Right renal pelvis (tissue), 4 donors: ENCODE measurements at places on chromosomes 4 and X. TPM values are rescaled to one million over a fixed set of nuclear protein-coding genes. Genes with fewer than 3 reads are reported as not detected.

GRCh38 chrX:133475521-133475920 is 60.2 kb upstream of the GPC4 start:
- DNase-seq: peak; percentile 12

Gene ARHGAP6
- 15.4 TPM for polyA plus RNA-seq

Gene NUP62CL
- polyA plus RNA-seq: 10.8 TPM

DNA sequence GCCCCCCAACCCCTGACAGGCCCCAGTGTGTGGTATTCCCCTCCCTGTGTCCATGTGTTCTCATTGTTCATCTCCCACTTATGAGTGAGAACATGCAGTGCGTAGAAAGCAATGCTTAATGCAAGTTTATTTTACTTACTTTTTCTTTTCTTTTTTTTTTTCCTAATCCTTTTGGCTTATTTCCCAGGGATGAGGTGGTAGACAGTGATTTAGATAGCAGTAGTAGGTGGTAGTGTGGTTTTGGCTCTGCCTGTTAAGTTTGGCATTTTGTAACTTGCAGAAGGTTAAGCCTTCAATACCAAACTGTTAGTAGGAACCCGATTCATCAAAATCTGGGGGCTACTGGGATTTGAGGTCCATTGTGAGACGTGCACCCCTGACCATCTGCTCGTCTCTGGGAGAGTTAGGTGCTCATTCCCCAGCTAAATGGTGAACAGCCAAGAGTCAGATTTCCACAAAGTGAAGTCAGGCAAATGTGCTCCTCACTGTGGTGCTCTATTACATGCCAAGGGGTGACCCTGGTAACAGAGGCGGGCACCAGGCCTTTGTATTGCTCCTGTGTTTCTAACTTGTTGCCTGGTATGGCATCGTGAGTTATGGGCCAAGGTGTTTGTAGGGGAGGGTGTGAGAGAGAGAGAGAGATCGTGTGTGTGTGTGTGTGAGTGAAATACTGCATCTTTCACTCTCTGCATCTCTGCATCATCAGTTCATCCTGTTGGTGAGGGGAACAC is 70.3 kb downstream of the PHOX2B start:
- no peak for DNase-seq

DNA sequence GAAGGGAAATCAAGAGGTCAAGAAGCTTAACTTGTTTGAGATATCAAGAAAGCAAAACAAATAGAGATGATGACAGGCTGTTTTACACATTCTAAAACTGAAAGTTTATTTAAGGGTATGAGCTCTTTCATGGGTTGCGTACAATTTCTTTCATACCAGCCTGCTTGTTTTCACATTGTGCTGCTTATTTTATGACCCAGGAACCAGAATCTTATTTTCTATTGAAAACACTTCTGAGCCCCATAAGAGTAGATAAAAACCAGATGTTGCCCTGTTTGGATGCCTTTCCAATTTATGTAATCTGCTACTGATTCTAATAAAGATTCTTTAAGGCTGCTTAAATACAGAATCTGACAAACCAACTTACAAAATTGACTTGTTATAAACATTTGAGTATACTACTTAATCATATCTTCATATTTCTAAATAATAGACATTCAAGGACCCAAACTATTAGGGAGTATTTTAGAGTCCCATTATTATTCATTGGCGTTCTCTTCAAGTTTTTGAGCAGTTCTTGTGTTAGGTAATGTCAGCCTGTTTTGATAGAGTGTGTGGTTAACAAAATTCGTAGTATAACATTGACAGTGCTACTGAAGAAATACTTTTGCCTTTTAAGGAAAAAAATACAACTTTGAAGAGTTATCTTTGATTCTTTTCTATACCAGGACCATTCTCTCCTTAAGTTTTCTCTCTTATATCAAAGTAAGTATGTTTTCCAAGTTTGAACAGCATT is 74.4 kb downstream of the PDLIM5 start:
- no peak for DNase-seq

Gene CYBB
- 11.8 TPM for polyA plus RNA-seq

Gene GAB1
- polyA plus RNA-seq: 44.8 TPM

DNA sequence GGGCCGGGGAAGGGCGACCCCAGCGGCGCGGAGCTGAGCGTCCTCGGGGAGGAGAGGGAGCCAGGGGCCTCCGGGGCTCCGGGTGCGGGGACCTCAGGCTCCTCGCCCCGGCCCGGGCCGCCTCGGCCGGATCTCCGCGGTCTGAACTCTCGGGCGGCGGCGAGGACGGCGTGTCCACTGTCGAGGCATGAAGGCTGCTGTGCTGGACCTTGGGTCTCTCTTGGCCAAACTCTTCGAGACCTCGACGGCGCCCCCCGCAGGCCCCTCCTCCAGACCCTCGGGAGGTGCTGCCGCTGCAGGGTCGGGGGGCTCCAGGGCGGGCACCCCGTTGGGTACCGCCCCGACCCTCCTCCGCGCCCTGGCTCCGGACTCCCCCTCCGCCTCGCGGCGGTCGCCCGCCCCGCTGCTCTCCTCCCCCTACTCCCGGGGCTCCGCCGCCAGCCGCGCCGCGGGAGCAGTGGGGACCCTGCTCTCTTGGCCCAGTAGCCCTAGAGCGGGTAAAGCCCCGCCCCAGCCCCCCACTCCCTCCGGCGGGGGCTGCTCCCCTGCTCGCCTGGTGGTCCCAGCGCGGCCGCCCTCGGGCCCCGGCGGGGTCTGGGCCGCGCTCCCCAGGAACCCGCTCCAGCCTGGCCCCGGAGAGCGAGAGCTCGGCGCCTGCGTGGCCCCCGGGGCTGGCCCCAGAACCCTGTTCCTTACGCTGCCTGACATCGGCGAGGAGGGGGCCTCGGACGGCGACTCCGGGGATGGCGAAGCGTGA is 564 bp downstream of the FAM149A start:
- no peak for DNase-seq

GRCh38 chr4:150852216-150852615 is 162.9 kb downstream of the LRBA start:
- no peak for DNase-seq

Gene LRRC66
- polyA plus RNA-seq: 0.49 TPM

DNA sequence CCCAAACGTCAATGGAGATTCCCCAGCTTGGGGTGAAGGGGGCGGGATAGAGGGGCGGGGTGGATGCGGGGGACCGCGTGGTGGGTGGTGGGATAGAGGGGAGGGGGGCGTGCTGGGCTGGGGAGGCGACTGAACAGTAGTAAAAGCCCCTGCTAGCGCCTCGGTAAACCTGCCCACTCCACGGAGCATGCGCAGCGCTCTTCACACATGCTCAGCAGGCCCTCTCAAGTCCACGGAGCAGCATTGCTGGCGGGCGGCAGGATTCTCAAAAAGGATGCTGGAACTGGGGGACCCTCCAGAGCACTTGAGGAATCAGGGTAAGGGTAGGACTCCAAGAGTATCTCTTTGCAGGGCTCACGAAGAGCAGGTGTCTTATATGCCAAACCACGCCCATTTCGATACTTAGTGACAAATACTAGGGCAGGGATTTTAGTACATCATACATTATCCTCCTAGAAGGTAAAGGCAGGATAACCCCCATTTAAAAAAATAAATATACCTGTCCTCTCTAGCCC is 378 bp upstream of the RPS6KA6 start:
- DNase-seq: peak; percentile 58

DNA sequence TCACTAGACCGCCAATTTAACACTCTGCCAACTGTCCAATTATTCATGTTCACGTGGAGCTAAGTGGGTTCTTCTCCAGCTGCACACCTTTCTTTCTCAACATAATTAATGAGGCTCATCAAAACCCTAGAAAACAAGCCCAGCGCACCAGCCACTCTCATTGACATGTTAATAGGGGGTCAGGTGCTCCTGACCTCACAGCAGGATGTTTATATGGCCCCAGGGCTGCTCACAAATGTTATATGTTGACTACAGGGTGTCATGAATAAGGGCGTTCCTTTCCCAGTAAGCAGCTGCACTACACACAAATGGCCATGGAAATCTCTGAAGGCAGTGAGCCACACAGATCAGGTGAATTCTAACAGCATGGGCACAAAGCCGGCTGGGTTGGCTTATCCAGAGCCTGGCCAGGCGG is 209.8 kb downstream of the MGST2 start:
- no peak for DNase-seq

- no peak for DNase-seq
These were observed 45.9 kb downstream of the TEC start for GRCh38 chr4:48223633-48224295.

- DNase-seq: no peak
These were observed 38.0 kb downstream of the GPM6B start for GRCh38 chrX:13778916-13779315.

- no peak for DNase-seq
These were observed 234.2 kb upstream of the ANKRD50 start for GRCh38 chr4:124946696-124947095.

- DNase-seq: no peak
These were observed 44.5 kb downstream of the FGFRL1 start for GRCh38 chr4:1055721-1056590.

- DNase-seq: peak; percentile 38
These were observed 82.4 kb upstream of the PACRGL start for GRCh38 chr4:20617678-20618396.

GRCh38 chr4:121760205-121760604 is 4.8 kb downstream of the SMIM43 start:
- no peak for DNase-seq

DNA sequence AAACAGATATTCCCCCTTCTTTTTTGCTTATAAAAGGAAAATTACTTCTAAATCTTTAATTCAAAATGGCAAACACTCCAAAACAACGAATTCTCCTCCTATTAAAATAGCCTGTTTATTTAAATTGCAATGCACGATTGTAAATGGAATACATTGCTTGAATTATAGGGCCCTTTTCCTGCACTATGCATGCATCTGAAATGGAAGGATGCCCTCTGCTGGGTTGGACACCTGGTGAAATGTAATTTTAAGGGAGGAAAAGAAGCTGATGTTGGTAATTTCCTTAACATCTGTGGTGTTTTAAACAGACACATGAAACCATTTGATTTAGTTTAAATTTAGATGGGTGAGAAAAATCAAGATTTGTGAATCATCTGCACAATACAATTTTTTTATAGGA is 72.8 kb downstream of the GRXCR1 start:
- peak; percentile 3 for DNase-seq

DNA sequence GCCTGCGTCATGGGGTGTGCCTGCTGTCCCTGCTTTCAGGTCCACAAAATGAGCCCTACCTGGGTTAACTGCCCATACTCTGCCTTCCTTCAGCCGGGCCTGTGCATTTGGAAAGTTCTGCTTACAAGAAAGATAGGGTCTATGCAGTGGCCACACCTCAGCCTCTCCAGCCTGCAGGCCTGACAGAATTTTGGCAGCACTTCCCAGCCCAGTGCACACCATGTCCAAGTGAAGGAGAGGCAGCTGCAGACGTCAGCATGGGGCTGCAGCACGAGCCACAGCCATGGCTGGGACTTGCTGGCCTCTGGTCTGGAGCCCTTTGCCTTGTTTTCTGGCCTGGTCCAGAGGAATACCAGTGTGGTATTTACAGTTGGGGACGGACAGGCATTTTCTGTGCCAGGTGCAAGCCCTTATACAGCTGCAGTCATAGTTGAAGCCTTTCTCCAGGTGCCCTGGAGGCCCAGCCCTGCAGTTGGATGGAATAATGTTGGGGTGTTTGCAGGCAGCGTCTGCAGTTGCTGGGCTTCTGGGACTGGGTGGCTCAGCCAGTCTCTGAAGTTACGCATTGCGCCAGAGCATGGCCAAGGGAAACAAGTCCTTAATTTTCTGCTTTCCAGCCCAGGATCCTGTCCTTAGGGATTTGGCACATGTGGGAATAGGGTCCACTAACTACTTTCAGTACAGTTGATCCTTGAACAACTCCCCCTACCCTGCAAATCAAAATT is 26.2 kb downstream of the JADE1 start:
- no peak for DNase-seq

DNA sequence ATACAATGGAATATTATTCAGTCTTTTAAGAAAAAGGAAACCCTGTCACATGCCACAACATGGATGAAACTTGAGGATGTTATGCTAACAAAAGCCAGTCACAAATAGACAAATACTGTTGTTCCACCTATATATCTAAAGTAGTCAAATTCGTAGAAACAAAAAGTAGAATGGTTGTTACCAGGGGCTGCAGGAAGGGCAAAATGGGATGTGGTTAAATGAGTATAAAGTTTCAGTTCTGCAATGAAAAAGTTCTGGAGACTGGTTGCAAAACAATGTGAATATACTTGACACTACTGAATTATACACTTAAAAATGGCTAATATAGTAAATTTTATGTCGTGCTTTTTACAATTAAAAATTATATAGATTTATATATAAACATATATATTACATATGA is 12.2 kb downstream of the SPOCK3 start:
- no peak for DNase-seq

DNA sequence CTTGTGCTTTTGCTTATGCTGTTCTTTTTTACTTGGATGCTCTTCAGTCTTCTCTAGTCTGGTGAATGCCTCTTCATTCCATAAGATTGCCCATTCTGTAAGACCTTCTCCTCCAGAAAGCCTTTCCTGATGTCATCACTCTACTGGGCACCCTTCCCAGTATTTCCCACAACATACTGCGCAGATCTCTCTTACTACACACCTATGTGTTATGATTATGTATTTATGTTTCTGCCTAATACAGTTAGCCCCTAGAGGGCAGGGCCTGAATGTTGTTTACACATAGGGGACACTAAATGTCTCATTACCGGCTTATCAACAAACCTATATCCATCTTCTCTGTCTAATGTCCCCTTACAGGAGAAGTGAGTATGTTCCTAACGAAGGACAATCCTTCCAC is 21.1 kb downstream of the AIFM1 start:
- no peak for DNase-seq

GRCh38 chrX:36019125-36019524 is 99.6 kb downstream of the CFAP47 start:
- no peak for DNase-seq

DNA sequence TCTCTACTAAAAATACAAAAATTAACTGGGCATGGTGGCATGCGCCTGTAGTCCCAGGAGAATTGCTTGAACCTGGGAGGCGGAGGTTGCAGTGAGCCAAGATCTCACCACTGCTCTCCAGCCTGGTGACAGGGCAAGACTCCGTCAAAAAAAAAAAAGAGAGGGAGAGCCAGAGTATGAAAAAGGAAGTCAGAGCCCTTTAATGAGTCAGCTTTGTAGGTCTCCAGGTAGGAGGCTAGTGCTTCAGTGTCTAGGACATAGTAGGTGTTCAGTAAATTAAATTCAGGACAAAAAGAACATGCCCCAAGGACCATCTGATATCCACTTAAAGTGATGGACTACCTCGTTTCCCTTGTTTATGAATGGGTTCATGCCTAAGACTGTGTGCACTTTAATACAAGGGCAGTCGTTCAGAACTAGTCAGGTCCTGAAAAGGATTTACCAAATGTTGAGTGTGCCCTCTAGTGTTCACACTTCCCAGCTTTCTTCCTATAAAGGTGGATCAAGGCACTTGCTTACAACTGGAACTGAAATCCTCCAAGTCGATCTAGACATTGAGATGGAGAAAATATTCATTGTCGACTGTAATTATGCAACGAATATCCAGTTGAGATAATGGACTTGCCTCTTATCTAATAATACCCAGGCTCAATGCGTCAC is 29.0 kb downstream of the F9 start:
- peak; percentile 45 for DNase-seq
